ENCODE measurements at places on chromosomes 2 and 18.

GRCh38 chr18:44759925-44760342 lies 79.2 kb downstream of the SETBP1 start:
- no peak for DNase-seq

- DNase-seq = no peak
These were observed 21.8 kb upstream of the CD226 start for GRCh38 chr18:69969491-69969890.

GRCh38 chr2:45497355-45497754 lies 113.7 kb downstream of the SRBD1 start:
- DNase-seq = peak; percentile 23

GRCh38 chr18:71456206-71456605 lies 1087.9 kb downstream of the CBLN2 start:
- no peak for DNase-seq

- no peak for DNase-seq
These were observed 12.8 kb upstream of the TNP1 start for GRCh38 chr2:216872624-216873023.

GRCh38 chr2:46170611-46171350 lies 126.4 kb upstream of the EPAS1 start:
- DNase-seq = no peak

DNA sequence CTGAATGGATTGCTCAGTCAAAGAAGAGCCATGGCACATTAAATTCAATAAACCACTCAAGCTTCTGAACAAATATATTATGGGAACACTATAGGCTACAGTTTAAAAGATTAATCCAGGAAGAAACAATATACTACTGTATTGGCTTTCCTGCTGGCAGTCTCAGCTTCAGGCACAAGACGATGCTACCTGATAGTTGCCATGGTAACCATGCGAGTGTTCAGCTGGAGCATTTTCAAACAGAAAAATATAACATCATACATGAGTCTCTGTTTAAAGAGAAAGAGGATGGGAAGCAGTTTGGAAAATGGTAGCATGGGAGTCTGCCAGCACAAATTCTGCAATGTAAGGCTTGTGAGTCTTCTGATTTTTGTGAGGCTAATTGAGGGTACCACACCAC lies 65.9 kb upstream of the CPO start:
- no peak for DNase-seq

DNA sequence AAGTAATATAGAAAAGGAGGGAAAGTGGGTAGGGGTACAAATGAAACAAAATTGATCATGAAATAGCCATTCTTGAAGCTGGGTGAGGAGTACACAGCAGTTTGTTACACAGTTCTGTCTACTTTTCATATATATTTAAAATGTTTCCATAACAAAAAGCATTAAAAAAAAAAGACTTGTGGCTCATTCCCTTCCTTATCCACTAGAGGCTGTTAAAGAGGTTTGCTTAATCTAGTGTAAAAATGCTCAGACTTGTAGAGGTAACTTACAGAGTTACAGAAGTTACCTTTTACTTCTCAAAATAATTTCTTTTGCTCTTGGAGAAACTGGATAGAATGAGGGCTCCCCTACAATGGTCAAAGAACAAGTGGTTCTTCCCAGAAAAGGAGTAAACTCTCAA lies 8.1 kb upstream of the WIPF1 start:
- peak; percentile 57 for DNase-seq

DNA sequence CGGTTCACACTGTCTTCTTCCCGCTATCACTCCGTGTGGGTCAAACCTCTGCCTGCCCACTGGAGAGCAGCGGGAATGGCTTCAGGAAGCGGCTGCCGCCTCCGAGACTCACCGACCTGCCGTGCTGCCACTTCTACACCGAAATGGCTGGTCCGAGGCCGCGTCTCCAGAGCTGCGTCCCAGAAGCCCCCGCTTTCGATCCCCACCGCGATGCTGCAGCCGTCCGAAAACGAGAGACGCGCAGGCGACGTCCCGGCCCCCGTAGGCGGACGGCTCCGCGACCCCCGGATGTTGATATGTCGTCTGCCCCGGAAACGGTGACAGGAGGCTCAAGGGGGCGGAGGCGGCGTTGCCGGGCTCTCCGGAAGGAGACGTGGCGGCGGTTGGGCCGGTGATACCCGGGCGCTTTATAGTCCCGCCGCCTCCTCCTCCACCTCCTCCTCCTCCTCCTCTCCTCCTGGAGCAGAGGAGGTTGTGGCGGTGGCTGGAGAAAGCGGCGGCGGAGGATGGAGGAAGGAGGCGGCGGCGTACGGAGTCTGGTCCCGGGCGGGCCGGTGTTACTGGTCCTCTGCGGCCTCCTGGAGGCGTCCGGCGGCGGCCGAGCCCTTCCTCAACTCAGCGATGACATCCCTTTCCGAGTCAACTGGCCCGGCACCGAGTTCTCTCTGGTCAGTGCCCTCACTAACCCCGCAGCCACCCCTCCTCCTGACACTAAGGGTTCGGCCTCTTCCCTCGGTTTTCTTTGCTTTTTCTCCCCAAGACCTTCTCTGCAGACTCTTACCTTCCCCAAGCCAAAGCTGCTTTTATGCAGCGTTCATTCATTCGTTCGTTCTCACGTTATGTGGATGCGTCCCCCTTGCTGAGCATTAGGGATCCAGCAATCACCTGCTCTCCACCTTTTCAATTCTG lies at the start of the genes ASB3 and ERLEC1:
ASB3 (minus strand) TSS at position 249 of the 909 bp plus-strand sequence. CDS start 21,381 bp downstream, outside the sequence.
ERLEC1 (plus strand) TSS at position 340 of the 909 bp plus-strand sequence; CDS start at position 507, 167 bp downstream.
- peak; percentile 92 for DNase-seq

GRCh38 chr18:28044036-28044435 lies 132.9 kb downstream of the CDH2 start:
- no peak for DNase-seq

GRCh38 chr2:219870041-219870440 lies 242.6 kb downstream of the SLC4A3 start:
- DNase-seq = no peak

DNA sequence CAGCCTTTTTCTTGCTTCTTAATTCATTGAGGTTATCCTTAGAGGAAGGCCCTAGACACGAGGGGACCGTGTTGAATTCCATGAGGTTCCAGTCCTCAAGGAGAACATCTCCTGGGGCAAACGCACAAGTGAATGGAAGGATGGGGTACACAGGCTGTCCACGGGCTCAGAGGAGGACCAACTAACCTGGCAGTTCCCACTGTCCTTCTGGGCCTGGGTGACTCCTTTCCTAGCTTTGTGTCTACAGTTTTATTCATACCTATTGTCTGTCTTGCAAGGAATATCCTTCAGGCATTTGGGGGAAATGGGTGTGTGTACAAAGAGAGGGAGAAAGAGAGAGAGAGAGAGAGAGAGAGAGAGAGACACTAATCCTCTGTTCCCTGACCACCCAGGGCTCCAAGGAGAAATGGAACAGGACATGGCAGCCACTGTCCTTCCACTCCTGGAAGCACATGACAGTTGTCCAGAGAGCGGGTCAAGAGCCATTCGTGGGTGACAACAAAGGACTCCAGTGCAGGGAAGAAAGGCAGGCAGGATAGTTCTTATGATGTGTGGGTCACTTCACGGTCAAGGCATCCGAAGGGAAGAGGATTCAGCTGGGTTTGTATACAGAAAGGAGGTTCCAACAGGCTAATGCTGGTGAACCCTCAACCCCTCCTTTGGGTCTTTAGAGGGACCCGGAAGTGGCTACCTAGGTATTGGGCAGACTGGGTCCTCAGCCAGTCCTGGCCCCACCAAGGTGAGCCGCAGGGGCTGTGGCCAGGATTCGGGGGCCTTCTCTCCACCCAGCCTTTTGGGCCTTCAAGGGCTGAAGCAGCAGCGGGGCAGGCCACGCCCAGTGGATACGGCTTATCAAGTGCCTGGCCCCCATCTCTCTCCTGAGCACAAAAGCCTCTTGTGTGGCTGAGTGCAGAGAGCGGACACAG lies 150.6 kb downstream of the MYCN start:
- DNase-seq = no peak

DNA sequence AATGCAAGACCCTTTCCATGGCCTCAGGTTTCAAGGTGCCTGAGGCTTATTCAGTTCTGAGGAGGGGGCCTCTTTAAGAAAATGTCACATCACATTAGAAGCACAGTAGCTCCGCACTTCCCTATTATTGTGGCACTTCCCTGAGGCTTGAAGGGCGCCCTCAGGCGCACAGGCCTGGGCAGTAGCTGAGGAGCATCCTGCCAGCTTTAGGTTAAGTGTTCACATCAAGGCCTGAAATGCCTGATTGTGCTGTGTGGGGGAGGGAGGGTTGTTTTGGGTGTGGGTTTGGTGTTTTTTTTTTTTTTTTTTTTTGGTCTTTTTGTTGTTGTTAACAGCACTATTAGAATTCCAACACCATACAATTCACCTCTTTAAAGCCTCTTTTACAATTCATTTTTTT lies 107.9 kb downstream of the CABLES1 start:
- no peak for DNase-seq

DNA sequence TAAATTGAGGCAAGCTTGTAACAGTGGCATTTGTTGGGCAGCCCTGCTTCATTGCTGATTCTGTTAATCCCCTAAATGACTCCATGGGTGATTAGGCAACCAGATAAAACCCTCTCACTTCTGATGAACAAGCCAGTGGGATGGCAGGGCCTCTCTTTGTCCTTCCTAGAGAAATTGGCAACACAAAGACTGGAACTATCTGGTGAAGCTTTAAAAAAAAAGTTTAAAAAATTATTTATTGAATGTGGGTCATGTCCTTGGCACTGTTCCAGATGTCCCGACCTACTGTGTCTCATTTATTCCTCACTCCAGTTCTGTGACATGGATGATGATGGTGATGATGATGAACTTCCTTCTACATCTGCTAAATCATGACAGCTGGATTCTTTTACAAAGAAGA lies 30.8 kb downstream of the NRP2 start:
- DNase-seq = no peak

- DNase-seq = no peak
These were observed 775.3 kb upstream of the POU3F3 start for GRCh38 chr2:104078431-104079157.

DNA sequence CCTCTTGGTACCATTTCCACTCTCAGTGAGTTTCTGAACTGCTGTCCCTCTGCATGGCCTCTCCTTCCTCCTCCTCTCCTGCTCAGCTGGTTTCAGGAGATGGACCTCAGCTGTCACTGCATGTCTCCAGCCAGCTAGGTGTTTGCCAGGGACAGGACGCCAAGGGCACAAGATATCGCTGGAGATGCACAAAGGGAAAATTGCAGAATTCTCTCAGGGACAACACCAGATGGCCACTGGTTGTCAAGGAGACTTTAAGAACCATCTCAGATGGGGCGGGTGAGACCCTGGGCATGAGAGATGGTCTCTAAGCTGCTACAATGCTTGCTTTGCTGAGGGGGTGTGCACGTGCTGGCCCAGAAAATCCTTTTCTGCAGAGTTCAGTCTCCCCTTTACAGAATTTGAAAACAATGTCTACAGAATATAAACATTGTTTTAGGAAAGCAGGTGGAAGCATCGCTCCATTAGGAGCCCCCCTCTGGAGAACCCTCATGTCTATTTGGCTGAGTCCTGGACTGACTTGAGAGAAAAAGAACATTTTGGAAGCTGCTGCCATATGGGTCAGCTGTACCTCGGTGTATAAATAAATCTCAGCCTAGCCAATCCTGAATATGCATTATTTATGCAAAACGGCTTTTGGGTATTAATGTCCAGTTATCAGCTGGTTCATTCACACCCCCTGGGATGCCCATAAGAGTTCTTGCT lies 57.8 kb upstream of the SPP2 start:
- no peak for DNase-seq

- peak; percentile 74 for DNase-seq
These were observed 134.9 kb upstream of the KYNU start for GRCh38 chr2:142742371-142743214.

DNA sequence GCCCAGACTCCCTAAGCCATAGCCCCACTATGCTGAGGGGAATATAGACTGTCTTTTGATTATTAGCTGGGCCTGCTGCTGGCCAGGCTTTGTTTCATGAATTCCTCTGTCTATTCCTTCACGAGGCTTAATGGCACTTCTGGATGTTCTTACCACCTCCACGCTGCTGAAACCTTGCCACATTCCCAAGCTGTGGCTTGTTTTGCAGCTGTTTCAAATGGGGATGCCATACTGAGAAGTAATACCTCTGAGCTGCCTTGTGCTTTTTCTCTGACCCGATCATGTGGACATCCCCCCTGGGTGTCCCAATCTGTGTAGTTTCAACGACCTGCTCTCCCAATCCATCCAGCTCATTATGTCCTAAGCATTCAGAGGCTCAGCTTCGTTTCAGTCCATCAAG lies 114.1 kb downstream of the ICOS start:
- DNase-seq = no peak

DNA sequence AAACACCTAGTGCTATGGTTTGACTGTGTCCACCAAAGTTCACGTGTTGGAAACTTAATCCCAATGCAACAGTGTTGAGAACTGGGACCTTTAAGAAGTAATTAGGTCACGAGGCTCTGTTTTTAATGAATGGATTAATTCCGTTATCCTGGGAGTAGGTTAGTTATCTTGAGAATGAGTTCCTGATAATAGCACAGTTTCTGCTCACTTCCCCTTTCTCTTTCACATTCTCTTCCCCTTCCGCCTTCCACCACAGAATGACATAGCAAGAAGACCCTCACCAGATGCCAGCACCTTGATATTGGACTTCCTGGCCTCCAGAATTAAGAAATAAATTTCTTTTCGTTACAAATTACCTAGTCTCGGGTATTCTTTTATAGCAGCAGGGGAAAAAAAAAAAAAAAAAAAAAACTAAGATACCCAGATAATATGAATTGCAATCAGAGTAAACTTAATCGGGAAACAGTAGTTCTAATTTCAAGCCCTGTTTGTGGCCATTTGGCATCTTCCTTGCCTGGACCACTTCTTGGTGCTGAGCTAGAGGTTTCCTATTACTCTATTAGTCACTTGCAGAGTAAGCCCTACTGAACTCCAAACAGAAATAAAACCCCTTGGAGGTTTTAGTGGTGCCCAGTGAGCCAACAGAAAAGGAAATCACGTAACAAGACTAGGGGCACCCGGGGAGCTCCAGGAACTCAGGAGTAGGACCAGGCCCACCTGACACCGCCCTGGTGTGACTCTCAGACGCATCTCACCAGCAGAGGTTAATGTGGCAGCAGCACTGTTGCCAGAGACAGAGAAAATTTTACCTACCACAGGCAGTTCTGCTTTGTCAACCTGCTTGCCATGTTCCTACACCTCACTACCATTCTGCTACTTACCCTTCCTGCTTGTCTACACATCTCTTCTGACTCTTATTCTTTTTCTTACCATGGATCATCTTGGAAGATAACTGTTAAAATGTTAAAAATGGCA lies 147.6 kb upstream of the CAB39 start:
- no peak for DNase-seq

DNA sequence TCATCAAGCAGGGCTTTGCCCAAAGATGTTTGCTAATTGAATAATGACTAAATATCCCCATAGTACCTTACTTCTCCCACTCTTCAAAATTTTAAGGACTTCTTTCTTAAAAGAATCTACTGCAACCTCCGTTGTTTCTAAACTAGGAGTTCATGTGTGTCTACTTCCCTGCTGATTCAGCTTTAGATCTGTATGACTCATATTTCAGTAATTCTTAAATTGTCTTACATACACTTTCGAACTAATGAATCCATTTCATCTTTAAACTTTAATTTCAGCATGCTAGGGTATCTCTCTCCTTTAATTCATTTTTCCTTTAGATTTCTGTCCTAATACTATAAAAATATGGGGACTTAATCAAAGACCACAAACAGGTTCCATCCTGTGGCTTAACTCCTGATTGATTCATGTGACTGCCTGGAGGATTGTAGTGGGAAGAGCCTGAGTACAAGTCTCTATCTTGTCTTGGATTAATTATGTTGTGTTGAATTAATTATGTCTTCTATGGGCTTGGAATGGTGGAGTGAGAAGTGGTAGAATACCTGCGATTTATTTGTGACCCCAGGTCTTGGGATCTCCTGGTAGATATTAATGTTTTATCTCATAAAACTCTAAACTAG lies 24.9 kb upstream of the COL5A2 start:
- peak; percentile 80 for DNase-seq

- DNase-seq = no peak
These were observed 265.0 kb upstream of the PARD3B start for GRCh38 chr2:204280262-204280668.

- DNase-seq = no peak
These were observed 55.7 kb downstream of the TCF7L1 start for GRCh38 chr2:85188852-85189251.
